ENCODE measurements at places on chromosomes 6 and 20.

- no peak for DNase-seq
Observed at GRCh38 chr20:23020230-23021018, 14.7 kb upstream of the SSTR4 start.

DNA sequence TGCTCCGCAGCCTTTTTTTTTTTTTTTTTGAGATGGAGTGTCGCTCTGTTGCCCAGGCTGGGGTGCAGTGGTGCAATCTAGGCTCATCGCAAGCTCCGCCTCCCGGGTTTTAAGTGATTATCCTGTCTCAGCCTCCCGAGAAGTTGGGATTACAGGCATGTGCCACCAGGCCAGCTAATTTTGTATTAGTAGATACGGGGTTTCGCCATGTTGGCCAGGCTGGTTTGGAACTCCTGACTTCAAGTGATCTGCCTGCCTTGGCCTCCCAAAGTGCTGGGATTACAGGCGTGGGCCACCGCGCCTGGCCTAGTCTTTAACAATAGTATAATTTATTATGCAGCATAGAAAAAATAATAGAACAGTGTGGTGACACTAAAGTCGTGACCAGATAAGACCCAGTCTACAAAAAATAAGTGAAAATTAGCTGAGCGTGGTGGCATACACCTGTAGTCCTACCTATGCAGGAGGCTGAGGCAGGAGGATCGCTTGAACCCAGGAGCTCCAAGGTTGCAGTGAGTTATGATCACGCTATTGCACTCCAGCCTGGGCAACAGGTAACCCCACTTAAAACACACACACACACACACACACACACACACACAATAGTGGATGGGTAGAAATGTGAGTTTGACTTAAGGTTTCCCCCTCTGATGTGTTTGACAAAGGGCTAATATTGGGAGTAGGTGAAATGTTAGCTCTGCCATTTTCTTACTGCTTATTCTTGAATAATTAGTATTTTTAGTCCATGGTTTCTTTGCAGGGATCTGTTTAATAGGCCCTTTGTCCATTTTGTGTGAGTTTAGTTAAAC, 6.5 kb downstream of the PIM1 start:
- DNase-seq: no peak

GRCh38 chr6:155066361-155066760, 71.2 kb downstream of the TIAM2 start:
- no peak for DNase-seq

DNA sequence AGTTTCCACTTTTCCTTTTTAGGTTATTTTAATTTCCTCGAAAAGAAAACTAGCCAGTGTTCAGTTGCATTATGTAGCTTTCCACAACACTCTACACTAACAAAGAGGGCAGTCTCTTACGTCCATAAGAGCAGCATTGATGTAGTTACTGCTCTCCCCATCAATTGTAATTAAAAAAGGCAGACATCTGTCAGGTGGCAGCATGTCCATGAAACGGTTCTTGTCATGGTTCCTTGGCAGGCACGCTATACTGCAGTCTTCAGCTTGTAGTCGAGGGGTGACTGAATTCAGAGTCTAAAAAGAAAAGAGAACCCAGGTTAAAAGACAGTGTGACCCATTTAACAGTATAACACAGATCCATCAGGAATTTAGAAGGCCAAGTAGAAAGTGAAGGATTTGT, 80.1 kb upstream of the THEMIS start:
- DNase-seq: peak; percentile 79

DNA sequence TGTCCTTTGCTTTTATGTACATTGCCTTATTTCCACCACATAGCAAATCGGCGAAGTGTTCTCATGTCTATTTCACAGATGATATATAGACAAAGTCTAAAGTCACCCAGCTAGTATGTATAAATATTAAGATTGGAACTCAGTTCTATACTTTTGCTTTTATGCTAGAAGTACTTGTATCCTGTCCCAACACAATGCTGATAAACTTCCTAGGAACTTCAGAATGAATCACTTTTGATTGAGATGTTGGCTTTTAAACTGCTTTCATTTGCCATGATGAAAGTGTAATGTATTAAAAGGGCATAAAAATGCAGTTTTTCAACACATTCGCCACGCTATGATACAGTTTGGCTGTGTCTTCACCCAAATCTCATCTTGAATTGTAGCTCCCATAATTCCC, 50.8 kb downstream of the GCLC start:
- no peak for DNase-seq

- peak; percentile 9 for DNase-seq
Observed at GRCh38 chr6:43972913-43973300, 154.3 kb downstream of the MRPL14 start.

- DNase-seq: no peak
Observed at GRCh38 chr6:20069021-20069522, 143.2 kb downstream of the MBOAT1 start.

GRCh38 chr6:3919130-3919628, 70.0 kb downstream of the FAM50B start:
- no peak for DNase-seq

DNA sequence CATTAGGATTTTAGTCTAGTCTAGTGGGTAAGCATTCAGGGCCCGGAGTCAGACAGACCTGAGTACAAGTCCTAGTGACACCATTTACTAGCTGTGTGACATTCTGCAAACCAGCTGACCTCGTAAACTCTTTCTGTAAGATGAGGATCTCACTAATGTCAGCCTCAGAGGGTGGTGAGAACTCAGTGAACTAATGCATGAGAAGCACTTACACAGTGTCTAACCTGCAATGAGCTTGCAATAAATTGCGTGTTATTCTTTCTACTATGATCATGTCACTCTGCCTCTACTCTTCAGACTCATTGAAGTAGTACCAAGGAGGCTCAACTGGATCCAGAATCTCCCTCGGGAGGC, 41.1 kb upstream of the ZNF831 start:
- no peak for DNase-seq

- DNase-seq: no peak
Observed at GRCh38 chr6:65123521-65123920, 583.5 kb downstream of the EYS start.

- DNase-seq: no peak
Observed at GRCh38 chr6:2229742-2230141, 15.7 kb downstream of the GMDS start.

DNA sequence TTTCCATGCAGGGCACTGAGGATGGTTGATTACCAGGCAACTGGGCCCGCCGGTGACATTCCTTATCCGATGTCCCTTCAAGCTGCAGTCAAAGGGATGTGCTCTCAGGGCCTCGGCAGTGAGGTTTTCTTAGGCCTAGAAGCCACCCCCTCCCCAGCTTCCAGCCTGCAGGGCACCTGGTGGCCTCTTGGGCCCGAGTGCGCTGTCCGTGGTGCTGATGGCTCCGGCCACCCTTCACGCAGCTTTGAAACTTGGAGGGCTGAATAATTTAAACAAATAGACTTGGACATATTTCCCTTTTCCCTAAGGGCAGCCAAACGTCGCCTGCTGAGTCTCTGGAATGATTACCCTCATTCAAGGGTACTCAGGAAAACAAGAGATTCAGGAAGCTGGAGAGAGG, 8.9 kb upstream of the MLN start:
- DNase-seq: no peak

DNA sequence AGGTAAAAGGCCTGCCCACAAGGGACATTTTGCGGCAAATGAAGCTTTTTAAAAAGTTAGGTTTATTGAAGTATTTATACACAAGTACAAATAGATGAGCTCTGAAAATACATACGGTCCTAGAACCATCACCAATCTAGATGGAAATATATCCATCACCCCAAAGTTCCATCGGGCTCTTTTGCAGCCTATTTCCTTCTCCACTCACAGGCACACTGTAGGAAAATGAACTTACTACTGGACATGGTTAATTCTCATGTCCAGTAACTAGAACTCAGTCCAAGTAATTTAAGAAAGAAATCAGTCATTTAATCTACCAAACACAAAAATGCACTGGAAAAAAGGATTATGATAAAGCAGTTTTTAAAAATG, 6.2 kb downstream of the PCNA start:
- no peak for DNase-seq

GRCh38 chr6:159874435-159874834, 16.4 kb upstream of the MAS1 start:
- peak; percentile 34 for DNase-seq

DNA sequence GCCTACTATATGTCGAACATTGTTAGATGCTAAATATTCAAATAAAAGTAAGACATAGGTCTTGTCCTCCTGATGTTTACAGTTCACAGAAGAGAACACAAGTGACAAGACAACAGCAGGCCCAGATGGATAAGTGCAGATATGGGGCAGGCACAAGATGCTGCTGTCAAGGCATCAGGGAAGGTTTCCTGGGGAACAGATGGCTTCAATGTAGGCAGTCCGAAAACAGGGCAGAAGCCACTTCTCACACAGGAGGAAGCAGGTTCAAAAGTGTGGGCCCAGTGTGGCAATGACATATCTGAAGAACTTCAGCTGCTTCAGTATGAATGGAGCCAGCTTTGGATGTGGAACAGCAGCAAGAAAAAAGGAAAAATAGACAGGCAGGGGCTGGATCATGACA, 32.5 kb downstream of the HLA-DPB1 start:
- no peak for DNase-seq

DNA sequence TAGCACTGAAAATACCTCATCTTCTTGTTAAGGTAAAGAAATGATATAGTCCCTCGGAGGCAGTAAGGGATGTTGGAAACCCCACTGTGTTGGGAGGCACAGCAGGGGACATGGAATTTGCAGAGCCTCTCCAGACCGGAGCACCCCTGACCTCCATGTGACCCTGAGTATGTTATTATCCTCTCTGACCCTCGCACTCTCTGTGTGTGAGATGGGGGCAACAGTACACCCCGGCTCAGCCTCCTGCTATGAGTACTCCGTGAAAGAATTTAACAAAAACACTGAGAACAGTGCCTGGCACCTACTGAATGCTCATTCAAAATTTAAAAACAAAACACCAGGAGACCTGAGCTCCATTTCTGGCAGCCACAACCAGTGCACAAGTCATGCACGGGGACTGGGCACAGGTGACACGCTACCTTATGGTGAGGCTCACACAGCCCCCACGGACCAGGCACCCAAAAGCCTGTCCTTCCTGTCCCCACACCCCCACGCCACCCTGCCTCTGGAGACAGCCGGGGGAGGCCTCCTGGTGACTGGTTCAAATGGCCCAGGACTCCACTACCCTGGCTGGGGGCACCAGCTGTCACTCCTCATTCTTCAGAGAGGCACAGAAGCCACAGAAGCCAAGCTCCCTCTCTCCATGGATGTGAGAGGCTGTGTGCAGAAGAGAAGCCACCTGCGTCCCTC, 6.1 kb downstream of the NINL start:
- DNase-seq: no peak

- no peak for DNase-seq
Observed at GRCh38 chr6:45654673-45655072, 276.9 kb upstream of the SUPT3H start.

GRCh38 chr20:34863421-34863965, 9.2 kb downstream of the GGT7 start:
- DNase-seq: no peak

DNA sequence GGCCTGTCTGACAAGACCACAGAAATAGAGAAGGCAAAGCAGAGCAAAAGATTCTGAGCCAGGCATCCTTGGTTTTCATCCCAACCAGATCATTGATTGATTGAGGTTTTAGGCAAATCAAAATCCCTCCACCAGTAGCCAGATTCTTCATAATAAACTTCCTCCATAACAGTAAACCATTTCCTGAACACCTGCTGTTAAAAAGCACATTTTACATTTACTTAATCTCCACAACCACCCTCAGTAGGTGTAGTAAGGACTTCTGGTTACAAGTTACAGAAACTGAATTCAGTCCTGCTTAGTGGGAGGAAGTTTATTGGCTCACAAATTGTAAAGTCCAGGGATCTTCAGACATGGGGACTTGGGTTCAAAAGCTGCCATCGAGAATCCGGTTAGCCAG, 28.3 kb downstream of the EIF2S2 start:
- DNase-seq: no peak

DNA sequence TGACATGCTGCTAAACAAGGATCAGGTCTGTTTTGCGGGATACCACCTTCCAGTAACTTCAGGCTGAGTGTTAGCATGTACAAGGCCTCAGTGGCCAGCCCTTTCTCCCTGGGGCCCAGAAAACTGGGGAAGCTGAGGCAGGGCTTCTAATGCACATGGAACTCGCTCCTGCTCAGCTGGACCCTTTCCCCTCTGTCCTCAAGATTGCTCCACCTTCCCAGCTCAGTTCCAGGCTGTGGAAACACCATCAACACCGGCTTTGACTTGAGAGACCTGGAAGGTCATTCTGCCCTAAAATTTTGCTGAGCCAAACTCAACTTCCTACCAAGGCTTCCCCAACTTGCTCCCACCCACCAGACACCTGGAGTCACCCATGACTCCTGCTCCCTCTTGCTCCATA, 4.2 kb upstream of the BLCAP start:
- no peak for DNase-seq

GRCh38 chr6:39416728-39417127, 94.2 kb upstream of the KCNK16 start:
- no peak for DNase-seq

- no peak for DNase-seq
Observed at GRCh38 chr6:383856-384255, 7.7 kb upstream of the IRF4 start.

GRCh38 chr6:79666634-79667033, 35.5 kb downstream of the SH3BGRL2 start:
- no peak for DNase-seq

DNA sequence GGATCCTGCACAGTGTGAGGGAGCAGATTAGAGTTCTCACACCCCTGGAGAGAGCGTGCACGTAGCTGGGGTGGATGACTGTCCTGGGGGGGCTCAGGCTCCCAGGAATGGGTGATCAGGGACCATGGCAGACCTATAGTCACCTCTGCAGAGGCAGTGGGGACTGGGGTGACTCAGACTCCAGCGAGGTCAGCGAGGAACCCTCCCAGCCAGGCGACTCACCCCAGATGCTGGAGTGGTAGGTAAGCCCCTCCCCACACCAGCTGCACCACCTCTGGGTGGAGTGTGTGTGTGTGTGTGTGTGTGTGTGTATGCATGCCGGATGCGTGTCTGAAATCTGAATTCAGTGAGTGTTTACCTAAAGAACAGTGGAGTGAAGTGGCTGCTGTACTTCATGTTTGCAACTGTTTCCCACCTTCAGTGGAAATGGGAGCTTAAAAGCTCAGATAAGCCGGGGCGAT, 17.4 kb upstream of the GTSF1L start:
- no peak for DNase-seq

- DNase-seq: no peak
Observed at GRCh38 chr6:168181316-168181715, 102.3 kb upstream of the FRMD1 start.

Measured in hippocampal formation (tissue), 2 donors.